Spleen (tissue), 13 donors: ENCODE measurements at places on chromosomes 2 and 18. TPM values are rescaled to one million over a fixed set of nuclear protein-coding genes. Genes with fewer than 3 reads are reported as not detected.

CROCC2 gene
- total RNA-seq = 1.1 TPM

SCN7A gene
- 5.3 TPM for total RNA-seq

NGEF gene
- total RNA-seq = 0.23 TPM

SAG gene
- 0.20 TPM for total RNA-seq

APOB gene
- 1.2 TPM for total RNA-seq

WNT10A gene
- 1.6 TPM for total RNA-seq

CCDC85A gene
- 0.70 TPM for total RNA-seq

KLHL14 gene
- total RNA-seq = 16.9 TPM

TGIF1 gene
- 32.4 TPM for total RNA-seq

ASXL3 gene
- total RNA-seq = 3.5 TPM

RGPD4 gene
- total RNA-seq = 0.14 TPM

GPR45 gene
- not detected for total RNA-seq

TSHZ1 gene
- total RNA-seq = 26.4 TPM

RAX gene
- not detected for total RNA-seq

ITGB1BP1 gene
- 27.2 TPM for total RNA-seq

ZNF2 gene
- total RNA-seq = 5.1 TPM

RAB6D gene
- not detected for total RNA-seq

HOXD9 gene
- total RNA-seq = 3.6 TPM

PDE1A gene
- 1.8 TPM for total RNA-seq

GFPT1 gene
- total RNA-seq = 27.7 TPM

SP5 gene
- not detected for total RNA-seq
